Daoy (cell line): ENCODE measurements at places on chromosomes 6 and 20.

DNA sequence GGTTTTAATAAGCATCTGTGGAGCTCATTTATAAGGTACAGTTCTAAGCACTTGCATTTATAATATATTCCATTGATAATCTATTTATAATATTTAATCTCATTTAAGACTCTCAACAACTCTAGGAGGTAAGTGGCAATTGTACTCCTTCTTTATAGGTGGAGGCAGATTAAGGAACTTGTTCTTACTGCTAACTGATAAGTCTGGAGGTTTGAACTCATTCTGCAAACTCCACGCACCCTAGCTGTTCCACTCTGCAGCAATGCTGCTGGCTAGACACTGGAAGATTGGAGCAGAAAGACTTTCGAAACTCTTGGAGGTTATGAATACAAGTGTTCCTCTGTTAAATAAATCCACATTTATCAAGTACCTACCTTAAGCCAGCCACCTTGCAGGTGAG is 793 bp upstream of the HDAC2 start:
- DNase-seq, result no peak

DNA sequence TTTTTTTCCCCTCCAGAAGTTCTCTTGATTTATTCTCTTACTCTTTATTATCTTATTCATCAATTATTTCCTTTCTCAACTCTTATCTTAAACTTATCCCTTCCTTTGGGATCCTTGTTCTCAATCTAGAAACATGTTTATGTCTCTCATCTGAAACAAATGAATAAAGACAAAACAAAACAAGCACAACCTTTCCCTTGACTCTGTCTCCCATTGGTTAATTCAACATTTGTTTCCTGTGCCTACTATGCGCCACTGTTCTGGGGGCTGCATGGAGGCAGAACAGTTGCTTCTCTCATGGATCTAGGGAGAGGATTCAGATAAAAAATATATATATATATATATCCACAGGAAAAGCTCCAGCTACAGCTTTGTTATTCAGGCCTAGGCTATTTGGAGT is 5.2 kb upstream of the MRAP2 start:
- no peak for DNase-seq

DNA sequence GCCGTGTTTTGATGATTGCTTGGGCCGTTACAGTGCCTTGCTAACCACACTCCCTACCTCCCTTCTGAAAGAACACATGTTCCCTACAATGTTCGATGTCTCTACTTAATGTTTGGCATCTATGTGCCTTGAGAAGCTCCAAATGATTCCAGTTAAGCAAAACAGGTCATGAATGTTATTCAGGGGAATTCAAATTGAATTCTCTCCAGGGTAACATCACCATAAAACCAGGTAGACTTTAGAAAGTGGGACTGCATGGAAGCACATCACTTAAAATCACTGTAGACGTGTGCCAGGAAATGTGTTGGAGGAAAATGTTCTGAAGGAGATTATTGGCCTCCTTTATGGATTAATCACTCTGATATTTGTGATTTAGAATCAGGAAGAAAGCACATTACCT is 128.1 kb downstream of the ADAT2 start:
- DNase-seq, result no peak

DNA sequence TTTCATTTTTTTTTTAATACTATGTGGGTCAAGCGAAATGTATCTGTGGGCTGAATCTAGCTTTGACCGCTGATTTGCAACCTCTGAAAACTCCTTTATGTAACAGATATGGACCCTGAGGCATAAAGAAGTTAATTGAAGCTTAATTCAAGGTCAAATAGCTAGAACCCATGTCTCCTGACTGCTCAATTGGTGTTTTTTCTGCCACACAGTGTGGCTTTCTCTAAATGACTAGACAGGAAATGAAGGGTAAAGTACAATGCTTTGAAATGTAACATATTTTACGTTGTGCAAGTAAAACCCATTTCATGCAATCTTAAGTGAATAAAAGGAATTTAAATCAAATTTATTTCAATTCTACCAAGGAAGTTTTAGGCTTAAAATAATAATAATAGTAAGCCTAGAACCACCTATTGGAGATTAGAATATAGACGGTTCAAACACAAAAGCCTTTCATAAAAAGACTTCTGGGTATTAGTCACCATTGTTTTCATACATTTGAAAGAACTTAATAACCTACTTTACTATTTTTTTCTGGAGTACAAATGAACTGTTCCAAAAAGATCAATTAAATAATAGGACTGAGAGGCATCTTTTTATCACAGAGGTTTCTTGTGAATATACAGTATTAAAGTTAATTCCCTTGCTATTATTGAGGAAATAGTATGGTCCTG is 279.8 kb downstream of the EPHA7 start:
- no peak for DNase-seq

DNA sequence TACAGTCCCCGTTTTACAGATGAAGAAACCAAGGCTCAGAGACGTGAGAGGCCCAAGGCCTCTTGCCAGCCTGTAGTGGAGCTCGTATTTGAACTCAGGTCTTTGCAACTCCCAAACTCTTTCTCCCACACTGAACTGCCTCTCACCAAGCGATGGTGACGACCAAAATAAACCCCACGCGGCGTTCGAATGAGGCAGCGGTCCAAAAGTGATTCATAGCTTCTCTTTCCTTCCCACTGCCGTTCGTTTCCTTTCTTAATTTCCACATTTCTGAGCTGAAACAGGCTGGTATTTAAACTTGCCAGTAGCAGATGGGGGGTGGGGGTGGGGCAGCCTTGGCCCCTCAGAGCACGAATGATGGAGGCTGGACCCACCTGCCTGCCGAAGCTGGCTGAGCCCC is 252.9 kb upstream of the KCNG1 start:
- DNase-seq, result peak; percentile 71

GRCh38 chr6:25171301-25171700 is 107.9 kb upstream of the CARMIL1 start:
- no peak for DNase-seq

GRCh38 chr6:54419885-54420284 is 111.6 kb downstream of the TINAG start:
- peak; percentile 23 for DNase-seq

DNA sequence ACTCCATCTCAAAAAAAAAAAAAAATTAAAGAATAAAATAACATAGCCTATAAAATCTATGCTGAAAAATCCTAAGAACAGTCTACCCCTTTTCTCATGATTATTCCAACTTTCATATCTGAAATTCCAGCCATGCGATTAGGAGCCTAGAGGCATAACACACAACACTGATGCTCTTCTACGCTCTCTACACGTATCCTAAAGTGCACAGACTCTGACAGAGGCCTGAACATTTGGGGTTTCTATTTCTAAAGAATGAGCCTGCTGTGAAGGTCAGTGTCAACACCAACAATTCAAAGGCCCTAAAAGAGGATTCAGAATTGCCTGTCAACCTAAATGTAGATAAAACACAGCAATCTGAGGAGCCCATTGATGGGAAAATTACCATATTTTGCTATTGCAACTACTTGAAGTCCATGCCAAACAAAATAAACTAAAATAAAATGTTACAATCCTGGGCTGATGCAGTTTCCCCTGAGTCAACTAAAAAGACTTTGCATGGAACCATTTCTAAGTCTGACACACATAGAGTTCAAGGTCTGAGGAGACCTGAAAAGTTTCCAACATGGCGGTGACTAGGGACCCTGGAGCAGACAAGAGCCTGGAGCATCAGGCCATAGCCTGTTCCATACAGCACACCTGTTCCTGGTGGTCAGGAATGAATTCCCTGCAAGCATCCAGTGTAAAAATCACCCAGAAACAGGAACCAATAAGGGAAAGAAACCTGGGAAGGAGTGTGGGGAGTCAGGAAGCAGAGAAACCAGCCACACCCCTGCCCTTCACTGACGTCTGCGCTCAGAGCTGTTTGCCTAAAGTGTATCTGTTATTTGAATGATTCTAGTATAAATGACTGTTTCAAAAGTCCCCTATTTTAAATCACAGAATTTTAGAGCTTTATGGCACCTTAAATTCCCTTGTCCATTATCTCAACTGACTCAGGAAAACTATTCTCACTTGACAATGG is 11.8 kb downstream of the NINL start:
- DNase-seq, result no peak

DNA sequence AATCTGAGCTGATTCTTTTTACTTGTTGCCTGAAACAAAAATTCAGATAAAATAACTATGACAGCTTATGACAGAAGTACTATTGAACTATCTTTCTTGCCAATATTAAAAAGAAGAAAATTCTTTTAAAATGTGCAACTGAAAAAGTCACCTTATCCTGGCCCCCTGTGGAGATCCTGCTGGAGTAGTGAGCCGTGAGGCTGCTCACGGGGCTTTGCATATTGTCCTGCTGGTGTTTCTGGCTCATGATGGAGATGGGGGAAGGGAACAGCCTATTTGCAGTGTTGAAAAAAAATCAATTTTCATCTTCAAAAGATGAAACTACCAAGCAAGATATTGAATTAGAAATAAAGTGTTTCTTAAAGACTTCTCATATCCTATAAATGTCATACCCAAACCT is 216.0 kb downstream of the SAMD5 start:
- no peak for DNase-seq

DNA sequence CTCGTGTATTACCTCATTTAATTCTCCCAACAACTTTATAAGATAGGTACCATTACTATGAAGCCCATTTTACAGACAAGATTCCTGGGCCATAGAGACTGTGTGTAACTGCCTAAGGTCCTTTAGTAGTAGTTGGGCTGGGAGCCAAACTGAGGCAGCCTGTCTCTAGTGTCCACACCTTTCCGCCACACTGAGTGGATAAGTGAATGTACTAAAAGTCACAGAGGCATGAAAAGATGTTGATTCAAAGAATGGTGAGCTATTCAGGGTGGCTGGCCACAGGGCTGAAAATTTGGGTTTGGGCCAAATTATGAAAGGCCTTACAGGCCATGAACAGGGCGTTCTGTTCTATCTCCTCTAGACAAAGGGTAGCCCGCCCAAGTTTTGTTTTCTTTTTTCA is 11.0 kb downstream of the CD24 start:
- no peak for DNase-seq

DNA sequence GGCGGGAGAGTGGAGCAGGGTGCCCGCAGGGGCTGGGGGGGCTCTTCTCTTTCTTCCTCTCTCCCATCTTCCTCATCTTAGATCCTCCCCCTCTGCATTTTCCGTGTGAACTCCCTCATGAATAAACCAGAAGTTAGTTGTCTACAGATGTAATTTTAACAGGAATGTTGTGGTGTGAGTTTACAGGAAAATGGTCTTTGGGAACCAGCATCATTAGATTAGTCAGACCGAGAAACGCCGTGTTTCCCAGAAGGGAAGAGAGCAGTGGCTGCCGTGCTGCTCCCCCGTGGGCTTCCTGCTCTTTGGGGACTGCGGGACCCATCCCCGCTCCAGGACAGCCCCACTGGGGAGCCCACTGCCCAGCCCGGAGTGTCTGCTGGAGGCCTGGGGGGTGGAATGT is 3.4 kb downstream of the MYT1 start:
- peak; percentile 20 for DNase-seq

DNA sequence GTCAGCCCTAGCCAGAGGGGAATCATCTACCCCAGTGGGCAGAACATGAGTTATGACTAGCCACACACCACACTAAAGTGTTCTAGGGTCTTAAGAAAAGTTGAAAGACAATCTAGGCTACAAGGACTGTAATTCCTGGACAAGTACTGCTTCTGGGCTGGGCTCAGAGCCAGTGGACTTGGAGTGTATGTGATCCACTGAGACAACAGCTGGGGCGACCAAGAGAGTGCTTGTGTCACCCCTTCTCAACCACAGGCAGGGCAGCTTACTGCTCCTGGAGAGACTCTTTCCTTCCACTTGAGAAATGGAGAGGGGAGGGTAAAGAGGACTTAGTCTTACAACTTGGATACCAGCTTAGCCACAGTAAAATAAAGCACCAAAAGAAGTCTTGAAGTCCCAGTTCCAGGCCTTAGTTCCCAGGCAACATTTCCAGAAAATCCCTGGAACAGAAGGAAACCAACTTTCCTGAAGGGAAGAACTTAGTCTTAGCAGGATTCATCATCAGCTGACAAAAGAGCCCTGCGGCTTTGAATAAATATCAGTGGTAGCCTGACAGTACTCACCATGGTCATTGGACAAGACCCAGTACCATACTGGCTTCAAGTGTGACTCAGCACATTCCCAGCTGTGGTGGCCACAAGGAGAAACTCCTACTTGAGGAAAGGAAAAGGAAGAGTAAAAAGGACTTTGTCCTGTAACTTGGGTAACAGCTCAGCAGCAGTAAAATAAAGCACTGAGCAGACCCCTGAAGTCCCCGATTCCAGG is 355.1 kb upstream of the ADGRB3 start:
- no peak for DNase-seq

GRCh38 chr6:162934844-162935243 is 207.1 kb downstream of the PACRG start:
- no peak for DNase-seq
